A549 treated with CORT108297 at 1 μM for 4 hours (cell line): ENCODE measurements at places on chromosomes 7 and 10. TPM values are rescaled to one million over a fixed set of nuclear protein-coding genes. Genes with fewer than 3 reads are reported as not detected.

CACUL1 gene
- total RNA-seq: 9.0 to 14.5 TPM (median 11.3 TPM) in 5 replicates

SLC26A5 gene
- not detected in 5 replicates for total RNA-seq

HIP1 gene
- 14.0 to 20.4 TPM (median 19.3 TPM) in 5 replicates for total RNA-seq

GCK gene
- not detected in 5 replicates for total RNA-seq

CHCHD2 gene
- 552 to 780 TPM (median 704 TPM) in 5 replicates for total RNA-seq
